GM13976 (cell line): ENCODE measurements at places on chromosomes 13 and 19.

GRCh38 chr13:40609972-40610726 lies 56.3 kb downstream of the FOXO1 start:
- no peak for DNase-seq

- no peak for DNase-seq
These were observed 8.6 kb upstream of the PTBP1 start for GRCh38 chr19:788686-788982.

DNA sequence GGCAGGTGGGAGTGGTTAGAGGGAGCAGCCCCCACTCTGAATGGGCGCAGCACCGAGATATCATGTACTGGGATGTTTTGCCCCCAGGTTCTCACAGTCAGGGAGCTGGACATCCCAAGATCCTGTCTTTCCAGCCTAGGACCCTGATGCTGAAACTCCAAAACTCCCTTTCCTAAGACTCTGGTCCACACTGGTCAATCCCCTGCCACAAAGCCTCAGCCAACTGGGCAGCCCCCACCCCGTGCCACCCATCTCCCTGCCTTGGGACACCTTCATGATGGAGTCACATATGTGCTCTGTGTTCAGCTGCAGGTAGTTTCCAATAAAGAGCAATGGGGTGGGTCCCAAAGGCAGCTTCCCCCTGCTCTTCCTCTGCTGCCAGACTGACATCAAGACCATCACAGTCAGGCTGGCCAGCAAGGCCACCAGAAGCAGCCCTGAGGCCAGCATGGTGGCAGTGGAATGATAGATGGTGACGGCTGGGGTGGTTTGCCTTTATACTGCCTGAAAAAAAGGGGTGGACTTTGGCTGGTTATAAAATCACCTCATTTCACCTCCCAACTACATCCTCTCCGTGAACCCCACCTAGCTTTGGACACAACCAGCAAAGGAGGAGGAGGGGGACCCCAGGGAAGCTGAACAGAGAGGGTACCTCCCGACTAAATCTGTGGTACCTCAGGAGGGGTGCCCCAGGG lies 36.3 kb downstream of the CYP2B6 start:
- no peak for DNase-seq

DNA sequence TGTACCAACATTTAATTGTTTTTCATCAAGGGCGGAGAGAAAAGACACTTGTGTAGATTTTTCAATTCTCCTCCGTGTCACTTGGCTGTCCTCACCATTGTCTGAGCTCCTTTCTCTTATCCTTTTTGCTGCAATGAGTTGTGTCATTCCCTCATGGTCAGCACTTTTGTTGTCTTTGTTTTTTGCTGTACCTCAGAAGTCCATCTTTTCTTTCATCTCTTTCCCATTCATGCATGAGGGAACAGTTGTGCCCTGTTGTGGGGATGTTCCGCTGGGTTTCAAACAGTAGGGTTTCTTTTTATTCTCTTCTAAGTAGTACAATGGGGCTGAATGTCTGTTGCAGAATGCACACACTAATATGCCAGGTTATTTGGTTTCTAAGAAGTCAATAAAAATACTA lies 222.6 kb downstream of the TM9SF2 start:
- no peak for DNase-seq

DNA sequence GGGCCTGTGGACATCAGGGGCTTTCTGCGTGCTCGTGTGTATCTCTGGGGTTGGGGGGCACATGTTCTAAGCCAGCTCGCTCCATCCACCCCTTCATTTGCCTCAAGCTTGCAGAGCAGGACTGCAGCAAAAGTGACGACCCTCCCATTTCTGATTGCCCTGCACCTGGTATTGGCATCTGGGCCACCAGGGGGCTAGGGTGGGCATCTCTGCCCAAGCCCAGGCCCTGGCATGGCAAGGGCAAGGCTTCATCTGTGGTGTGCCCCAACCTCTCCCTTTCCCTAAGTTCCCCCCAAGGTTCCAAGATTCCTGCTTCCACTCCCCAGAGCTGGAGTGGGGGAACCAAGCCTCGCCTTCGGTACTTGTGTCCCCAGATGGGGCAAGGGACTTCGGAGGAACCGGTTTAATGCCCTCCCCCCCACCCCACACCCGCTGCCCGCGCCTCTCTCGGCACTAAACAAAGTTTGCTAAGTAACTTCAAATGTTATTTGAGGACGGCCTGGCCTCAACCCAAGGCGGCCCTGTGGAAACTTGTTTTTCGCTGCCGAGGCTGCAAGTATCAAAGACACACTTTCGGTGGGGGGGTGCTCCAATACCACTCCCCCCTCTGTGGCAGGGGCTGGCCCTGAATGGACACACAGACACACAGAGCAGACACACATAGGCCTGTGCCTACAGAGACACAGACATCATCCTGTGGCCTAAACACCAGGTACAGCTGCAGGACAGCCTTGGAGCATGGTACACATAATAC lies 12.2 kb downstream of the NFIX start:
- no peak for DNase-seq

DNA sequence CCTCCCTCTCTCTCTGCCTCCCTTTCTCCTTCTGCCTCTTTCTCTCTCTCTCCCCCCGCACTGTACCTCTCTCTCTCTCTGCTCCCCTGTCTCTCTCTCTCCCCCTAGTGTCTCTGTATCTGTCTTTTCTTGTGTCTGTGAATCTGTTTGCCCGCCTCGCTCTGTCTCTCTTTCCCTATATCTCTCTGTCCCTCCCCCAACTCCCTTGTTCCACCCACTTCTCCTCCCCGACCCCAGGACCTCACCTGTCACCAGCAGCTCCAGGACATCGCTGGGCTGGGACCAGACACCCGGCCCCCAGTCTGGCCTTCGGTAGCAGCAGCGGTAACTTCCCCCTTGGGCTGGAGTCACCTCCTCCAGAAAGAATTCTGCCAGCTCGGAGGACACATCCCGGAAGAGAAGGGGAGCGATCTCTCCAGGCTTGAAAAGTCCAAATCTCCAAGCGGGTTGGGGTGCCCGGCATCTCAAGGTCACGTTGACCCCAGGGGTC lies 3.9 kb downstream of the OSCAR start:
- DNase-seq, result no peak

- no peak for DNase-seq
These were observed 1065.1 kb downstream of the SLITRK1 start for GRCh38 chr13:82817133-82817532.

- DNase-seq, result no peak
These were observed 84.0 kb upstream of the SLC7A1 start for GRCh38 chr13:29679396-29680053.

GRCh38 chr13:48892053-48892687 lies 83.5 kb upstream of the FNDC3A start:
- DNase-seq, result peak; percentile 16

- DNase-seq, result no peak
These were observed 7.4 kb downstream of the EID2B start for GRCh38 chr19:39525205-39525604.

DNA sequence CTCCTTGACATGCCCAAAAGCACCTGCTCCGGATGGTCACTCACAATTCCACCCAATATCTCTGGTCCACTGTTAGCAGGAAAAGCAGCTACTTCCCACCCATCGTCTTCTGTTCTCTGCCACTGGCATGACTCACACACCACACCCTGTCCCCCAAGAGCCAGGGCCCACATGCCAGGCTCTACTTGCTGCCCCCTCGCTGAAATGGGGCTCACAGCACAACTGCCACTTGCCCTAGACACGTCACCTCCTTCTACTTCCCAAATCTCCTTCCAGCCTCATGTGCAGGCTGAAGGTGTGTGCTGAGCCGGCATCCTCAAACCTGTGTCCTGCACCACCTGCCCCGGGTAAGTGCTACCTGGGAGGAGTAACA lies 65.0 kb downstream of the TBC1D4 start:
- DNase-seq, result no peak

GRCh38 chr19:1279782-1280341 lies 4.5 kb downstream of the FAM174C start:
- peak; percentile 92 for DNase-seq

DNA sequence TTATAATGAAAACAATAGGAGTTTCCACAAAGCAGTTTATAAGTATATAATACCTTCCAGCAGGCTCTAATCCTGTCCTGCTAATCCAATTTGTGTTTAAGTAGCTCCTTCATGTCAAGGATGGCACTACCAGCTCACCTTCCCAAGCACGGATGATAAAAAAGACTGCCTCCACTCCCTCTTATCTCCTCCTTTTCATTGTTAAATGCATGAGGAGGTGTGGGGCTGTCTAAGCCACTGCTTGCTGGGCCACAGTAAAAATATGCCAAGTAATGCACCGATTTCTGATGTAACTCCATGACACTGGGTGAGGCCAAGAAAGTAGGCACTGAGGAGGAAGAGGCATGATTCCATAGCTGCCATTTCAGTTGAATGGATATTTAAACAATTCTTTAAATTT lies 193.1 kb downstream of the ZIC5 start:
- no peak for DNase-seq

DNA sequence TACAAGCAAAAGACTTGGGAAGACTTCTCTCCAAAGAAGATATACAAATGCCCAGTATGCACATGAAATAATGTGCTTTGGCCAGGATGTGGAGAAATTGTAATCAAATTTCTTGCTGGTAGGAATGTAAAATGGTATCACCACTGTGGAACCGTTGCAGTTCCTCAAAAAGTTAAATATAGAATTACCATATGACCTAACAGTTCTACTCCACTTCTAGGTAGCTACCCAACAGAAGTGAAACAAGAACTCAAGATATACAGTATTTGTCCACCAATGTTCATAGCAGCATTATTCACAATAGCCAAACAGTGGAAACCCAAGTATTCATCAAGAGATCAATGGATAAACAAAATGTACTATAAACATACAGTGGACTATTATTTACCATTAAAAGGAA lies 95.0 kb upstream of the KLF5 start:
- no peak for DNase-seq

DNA sequence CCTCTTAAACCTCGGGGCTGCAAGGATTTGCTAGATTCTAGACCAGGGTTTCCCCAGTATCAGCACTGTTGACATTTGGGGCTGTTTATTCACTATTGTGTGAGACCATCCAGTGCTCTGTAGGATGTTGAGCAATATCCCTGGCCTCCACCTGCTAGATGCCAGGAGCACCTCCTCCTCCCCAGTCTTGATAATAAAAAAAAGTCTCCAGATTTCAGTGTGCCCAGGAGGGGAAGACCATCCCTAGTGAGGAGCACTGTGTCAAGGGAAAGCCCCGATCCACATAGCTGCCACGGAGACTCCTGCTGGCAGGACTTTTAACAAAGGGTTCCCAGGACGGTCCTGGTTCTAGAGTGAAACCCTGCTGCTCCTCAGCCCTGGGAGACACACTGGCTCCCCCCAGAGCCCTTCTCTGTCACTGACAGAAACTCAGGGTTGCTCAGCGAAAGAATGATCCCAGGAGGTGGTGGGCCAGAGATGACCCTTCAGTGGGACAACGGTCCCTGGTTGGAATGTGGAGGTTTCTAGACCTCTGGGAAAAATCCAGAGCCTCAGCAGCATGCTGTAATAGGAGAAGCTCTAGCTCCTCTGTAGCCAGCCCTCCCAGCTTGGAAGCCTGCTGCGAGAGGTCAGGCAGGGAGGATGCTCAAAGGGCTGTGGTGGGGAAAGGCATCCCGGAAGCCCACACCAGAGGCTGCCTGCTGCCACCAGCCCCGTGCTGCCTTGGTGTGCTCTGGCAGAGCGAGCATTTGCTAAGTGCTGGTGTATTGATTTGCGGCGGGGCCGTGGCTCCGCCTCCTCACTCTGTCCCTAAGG lies 20.3 kb downstream of the LYL1 start:
- no peak for DNase-seq

GRCh38 chr13:58207501-58207900 lies 576.0 kb downstream of the PCDH17 start:
- DNase-seq, result no peak

DNA sequence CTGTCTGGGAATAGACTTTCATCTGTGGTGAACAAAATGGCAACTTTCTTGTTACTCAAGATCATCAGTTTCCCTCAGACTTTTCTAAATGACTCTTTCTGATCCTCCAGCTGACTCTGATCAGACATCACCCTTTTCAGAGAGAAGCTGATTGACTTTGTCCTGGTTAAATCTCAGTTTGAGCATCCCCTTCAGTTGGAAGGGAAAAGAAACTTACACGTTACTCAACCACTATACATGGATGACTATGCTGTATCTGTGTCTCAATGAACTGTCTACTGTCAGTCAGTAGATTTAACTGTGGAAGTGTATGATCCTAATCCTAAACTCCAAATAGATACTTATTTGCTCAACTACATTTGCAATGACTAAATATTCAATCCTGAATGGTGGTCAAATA lies 118.5 kb downstream of the NALCN start:
- no peak for DNase-seq

- no peak for DNase-seq
These were observed 120.6 kb downstream of the COL4A1 start for GRCh38 chr13:110186231-110186855.

- DNase-seq, result no peak
These were observed 2.1 kb upstream of the FDX2 start for GRCh38 chr19:10317857-10318462.

DNA sequence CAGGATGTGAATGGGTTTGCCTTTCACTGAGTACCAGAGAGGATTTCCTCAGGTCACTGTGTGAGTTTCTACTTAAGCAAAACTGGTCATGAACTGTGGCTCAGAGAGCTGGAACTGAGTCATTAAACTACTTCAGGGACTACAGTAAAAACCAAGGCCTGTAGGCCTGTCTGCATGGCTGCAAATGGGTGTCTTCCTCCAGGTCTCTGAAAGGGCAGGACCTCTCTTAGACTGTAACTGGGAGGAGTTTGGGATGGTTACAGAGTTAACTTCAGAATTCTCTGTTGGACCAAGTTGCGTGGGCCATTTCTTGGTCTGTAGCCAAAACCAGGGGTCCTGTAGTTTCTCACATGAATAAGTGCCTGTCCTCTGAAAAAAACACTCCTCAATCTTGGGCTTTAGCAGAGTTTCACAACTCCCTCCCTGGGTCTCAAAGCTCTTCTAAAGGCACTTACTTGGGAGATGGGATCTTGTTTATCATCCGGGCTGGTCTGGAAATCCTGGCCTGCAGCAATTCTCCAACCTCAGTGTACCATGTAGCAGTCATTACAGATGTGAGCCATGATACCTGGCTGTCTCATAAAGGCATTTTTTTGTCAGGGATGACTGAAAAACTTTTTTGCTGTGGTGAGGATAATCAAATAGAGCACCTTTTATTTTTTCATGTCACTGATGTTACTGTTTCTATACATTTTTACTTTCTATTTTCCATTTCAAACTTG lies 19.7 kb downstream of the ZNF714 start:
- DNase-seq, result no peak

GRCh38 chr19:48969276-48970138 lies 4.4 kb downstream of the FTL start:
- no peak for DNase-seq

- DNase-seq, result no peak
These were observed 2.0 kb upstream of the MEGF8 start for GRCh38 chr19:42323473-42323851.

GRCh38 chr13:74641586-74641985 lies 507.4 kb upstream of the KLF12 start:
- no peak for DNase-seq
